ENCODE measurements at places on chromosomes 1 and 21.

- no peaks in the 10 kb centered on the region for H3K4me1 ChIP-seq
- no peaks in the 10 kb centered on the region for H3K36me3 ChIP-seq
- H3K27me3 ChIP-seq, result no peaks in the 10 kb centered on the region
- no peak overlapping the region for H3K4me3 ChIP-seq
Measured at GRCh38 chr1:94094469-94095111, 26.4 kb downstream of the ABCA4 start.

GRCh38 chr21:33854604-33855003, 61.0 kb downstream of the ATP5PO start:
- DNase-seq, result no peak
- H3K27ac ChIP-seq, result no peak overlapping the region
- H3K4me1 ChIP-seq, result no peaks in the 10 kb centered on the region
- H3K36me3 ChIP-seq, result no peaks in the 10 kb centered on the region
- H3K27me3 ChIP-seq, result no peaks in the 10 kb centered on the region

DNA sequence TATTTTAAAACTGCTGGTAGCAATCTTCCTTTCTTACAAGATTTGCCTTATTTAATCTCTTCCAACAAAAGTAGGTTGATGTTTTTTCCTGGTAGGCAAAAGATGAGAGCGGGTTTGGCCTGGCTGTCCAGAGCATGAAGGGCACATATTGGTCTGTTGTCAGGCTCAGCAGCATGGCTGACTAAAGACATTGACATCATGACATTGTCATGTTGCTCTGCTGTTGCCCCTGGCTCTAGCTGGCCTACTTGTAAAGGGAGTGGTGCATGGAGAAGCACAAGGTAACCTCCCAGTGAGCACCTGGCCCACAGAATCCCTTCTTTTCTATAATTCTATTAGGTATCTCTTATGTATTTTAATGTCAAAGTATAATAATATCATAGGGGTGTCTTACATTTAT, 23.6 kb downstream of the GNPAT start:
- peaks cover 57% of the 10 kb centered on the region for H3K36me3 ChIP-seq
- no peak overlapping the region for H3K4me3 ChIP-seq
- no peak overlapping the region for H3K27ac ChIP-seq
- H3K4me1 ChIP-seq, result no peaks in the 10 kb centered on the region
- H3K27me3 ChIP-seq, result no peaks in the 10 kb centered on the region

GRCh38 chr1:202264726-202265125, 71.1 kb downstream of the LGR6 start:
- no peak overlapping the region for H3K4me3 ChIP-seq
- DNase-seq, result no peak
- no peak overlapping the region for H3K27ac ChIP-seq
- peaks cover 3% of the 10 kb centered on the region for H3K27me3 ChIP-seq
- H3K4me1 ChIP-seq, result no peaks in the 10 kb centered on the region

DNA sequence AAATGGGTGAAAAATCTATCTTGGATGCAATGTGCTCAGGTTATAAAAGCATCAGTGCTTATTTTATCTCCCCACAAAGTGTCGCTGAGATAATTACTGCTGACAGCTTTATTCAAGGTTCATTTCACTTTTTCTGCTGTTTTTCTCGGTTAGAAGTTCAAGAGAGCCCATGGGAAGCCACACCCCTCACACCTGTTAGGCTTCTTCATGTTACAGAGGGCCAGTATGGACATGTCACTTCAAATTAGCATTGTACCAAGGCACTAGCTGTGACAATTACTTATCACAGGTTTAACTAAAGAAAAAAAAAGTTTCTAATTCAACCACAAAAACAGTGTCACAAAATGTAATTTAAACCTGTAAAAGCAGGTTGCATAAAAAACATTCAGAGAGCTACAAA, 187.3 kb upstream of the DMRTA2 start:
- H3K4me3 ChIP-seq, result no peak overlapping the region
- H3K36me3 ChIP-seq, result no peaks in the 10 kb centered on the region
- DNase-seq, result no peak
- H3K27me3 ChIP-seq, result no peaks in the 10 kb centered on the region
- H3K4me1 ChIP-seq, result no peaks in the 10 kb centered on the region

GRCh38 chr1:212759683-212760082, 31.9 kb downstream of the NSL1 start:
- peaks cover 1% of the 10 kb centered on the region for H3K4me1 ChIP-seq
- H3K27ac ChIP-seq, result no peak overlapping the region
- H3K27me3 ChIP-seq, result no peaks in the 10 kb centered on the region
- no peak overlapping the region for H3K4me3 ChIP-seq
- no peaks in the 10 kb centered on the region for H3K36me3 ChIP-seq

DNA sequence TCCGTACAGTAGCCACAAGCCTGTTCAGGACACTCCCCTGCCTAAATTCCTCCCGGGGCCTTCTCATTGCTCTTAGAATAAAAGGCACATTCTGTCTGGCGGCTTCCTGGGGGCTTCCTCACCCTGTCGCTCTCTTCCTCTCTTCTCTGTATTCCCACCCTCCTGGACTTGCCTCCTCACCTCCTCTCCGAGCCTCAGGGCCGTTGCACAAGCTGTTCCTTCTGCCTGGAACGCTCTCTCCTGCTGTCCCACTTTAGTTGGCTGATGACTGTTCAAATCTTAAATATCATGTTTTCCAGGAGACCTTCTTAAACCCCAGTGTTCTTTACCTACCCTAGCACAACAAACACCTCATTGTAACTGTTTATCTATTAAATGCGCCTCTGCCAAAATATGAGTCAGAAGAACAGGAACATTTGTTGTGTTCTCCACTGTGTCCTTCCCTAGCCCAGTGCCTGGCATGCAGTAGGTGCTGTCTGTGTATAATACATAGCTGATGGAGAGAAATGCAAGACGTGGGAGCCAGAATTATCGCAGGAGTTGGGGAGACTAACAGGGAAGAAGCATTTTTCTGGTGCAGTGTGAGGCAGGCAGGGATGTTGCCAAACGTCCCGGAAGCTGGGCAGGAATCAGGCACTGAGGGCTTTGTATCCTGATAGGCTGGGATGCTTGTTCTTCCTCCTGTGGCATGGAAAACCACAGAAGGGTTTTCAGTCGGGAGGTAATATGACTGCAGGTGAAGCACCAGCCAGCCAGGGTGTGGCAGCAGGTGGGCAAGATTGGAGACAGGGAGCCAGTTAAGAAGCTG, 24.1 kb upstream of the THRAP3 start:
- no peak for DNase-seq
- no peaks in the 10 kb centered on the region for H3K27me3 ChIP-seq
- H3K36me3 ChIP-seq, result no peaks in the 10 kb centered on the region

- H3K36me3 ChIP-seq, result no peaks in the 10 kb centered on the region
- no peaks in the 10 kb centered on the region for H3K4me1 ChIP-seq
- H3K4me3 ChIP-seq, result no peak overlapping the region
- H3K27me3 ChIP-seq, result no peaks in the 10 kb centered on the region
Measured at GRCh38 chr1:43602990-43603389, 47.0 kb upstream of the KDM4A start.

DNA sequence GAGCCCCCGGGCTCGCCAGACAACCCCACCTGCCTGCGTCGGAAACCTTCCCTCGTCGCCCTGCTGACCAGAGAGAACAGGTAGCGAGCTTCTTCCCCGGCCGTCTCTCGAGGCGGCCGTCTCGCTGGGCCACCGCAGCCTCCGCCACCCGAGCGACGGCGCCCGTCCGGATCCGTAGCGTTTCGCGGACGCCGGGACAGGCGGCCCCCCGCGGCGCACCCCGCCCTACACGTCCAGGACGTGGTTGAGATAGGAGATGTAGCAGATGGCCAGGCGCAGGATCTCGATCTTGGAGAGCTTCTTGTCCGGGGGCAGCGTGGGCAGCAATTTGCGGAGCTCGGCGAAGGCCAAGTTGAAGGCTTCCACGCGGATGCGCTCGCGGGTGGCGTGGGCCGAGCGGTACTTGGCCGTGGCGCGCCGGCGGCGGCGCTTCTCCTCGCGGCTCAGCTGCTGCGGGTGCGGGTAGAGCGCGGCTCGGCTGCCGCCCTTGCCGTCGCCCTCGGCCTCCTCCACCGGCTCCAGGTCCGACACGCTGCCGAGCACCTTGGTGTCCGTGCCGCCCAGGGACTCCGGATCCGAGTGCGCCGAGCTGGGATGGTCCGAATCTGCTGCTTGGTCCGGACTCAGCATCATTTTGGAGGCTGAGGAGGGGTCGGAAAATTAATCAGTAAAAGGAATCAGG, 3.0 kb downstream of the NHLH2 start:
- no peak overlapping the region for H3K4me3 ChIP-seq
- H3K27ac ChIP-seq, result no peak overlapping the region
- H3K27me3 ChIP-seq, result peaks cover 25% of the 10 kb centered on the region
- no peak for DNase-seq

DNA sequence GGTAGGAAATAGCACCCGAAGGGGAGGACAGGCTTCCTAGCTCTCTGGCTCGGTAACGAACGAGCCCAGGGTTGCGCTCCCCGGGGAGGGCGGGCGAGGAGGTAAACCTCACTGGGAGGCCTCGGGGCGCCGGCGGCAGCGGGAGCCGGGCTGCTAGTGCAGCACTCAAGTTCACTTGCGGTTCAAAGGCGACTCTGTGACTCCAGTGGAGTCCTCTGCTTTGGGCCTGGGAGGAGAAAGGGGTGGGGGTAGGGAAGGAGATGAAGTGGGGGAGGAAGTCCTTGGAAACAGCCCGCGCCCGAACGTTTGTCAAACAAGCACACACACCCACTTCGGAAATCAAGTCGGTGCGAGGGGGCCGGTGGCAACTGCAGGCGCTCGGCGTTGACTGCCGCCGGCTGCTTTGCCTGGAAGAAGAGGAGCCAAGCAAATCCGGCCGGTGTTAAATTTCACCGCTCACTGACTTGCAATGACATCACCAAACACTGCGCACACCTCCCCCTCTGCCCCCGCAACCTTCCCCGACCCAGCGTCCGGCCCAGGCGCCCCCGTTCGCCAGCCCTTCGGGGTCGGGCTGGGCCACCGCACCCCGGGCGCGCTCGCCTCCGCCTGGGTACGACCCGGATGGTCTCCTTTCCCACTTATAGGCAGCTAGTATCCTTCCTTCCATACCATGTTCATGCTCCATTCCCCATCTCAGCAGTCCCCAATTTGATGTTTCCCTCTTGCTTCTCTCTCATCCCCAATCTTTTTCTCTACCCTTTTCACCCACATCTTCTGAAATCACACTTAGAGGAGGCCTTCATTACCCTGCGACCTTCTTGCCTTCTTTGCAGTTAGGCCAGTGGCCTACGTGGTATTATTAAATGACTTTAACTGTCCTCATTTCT, at the start of gene COL24A1:
TSS of gene COL24A1 (minus strand) at position 207 of the 890 bp plus-strand sequence. CDS start 376 bp downstream, outside the sequence.
- no peak within 1 kb of the TSS for H3K4me3 ChIP-seq
- H3K4me1 ChIP-seq, result no peaks in the 10 kb centered on the region
- no peak within 1 kb of the TSS for H3K27ac ChIP-seq

- H3K27me3 ChIP-seq, result no peaks in the 10 kb centered on the region
- H3K4me3 ChIP-seq, result no peak overlapping the region
- no peaks in the 10 kb centered on the region for H3K4me1 ChIP-seq
- no peaks in the 10 kb centered on the region for H3K36me3 ChIP-seq
Measured at GRCh38 chr1:95699149-95699953, 465.3 kb downstream of the RWDD3 start.

DNA sequence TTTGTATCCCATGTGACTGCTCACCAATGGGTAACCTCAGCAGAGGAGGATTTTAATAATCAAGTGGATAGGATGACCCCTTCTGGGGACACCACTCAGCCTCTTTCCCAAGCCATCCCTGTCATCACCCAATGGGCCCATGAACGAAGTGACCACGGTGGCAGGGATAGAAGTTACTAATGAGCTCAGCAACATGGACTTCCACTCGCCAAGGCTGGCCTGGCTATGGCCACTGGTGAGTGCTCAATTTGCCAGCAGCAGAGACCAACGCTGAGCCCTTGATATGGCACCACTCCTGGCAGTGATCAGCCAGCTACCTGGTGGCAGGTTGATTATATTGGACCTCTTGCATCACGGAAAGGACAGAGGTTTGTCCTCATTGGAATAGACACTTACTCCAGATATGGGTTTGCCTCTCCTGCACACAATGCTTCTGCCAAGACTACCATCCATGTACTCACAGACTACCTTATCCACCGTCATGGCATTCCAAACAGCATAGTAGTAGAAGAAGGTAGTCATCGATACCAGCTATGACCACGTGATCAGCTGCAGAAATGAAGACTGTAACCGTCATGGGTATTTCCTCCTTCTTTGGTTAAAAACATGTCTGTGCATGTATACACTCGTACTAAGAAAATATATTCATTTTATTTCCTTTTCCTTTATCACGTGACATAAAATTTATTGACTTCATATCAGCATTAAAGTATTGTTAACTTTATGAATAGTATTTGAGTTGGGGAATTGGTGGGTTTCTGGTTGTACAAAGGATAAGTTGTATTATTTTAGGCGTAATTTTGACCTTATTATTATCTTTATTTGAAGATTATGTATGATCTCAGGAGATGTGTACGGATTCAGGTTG, 562.6 kb downstream of the PTPRU start:
- H3K4me1 ChIP-seq, result no peaks in the 10 kb centered on the region
- H3K36me3 ChIP-seq, result no peaks in the 10 kb centered on the region
- H3K27me3 ChIP-seq, result no peaks in the 10 kb centered on the region
- no peak for DNase-seq
- no peak overlapping the region for H3K27ac ChIP-seq

GRCh38 chr1:165279882-165280281, 76.6 kb downstream of the LMX1A start:
- no peaks in the 10 kb centered on the region for H3K27me3 ChIP-seq
- no peak overlapping the region for H3K27ac ChIP-seq
- H3K36me3 ChIP-seq, result no peaks in the 10 kb centered on the region
- DNase-seq, result no peak

- H3K4me3 ChIP-seq, result no peak overlapping the region
- H3K4me1 ChIP-seq, result peaks cover 36% of the 10 kb centered on the region
- DNase-seq, result no peak
- H3K27ac ChIP-seq, result no peak overlapping the region
Measured at GRCh38 chr21:46562964-46563607, 41.8 kb downstream of the S100B start.

DNA sequence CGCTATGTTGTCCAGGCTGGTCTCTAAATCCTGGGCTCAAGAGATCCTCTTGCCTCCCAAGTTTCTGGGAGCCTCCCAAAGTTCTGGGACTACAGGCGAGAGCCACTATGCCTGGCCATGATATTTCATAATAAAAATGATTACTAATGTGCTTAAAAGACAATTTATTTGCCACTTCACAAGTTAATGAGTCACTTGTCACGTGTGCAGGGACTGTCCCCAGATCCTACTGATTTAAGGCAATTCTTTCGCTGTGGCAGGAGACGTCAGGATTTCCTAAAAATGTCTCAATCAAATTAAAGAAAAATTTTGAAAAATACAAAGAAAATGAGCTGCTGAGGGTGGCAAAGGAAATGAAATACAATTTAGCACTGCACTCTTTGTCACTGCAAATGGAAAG, 43.5 kb downstream of the B3GALNT2 start:
- H3K27me3 ChIP-seq, result no peaks in the 10 kb centered on the region
- H3K4me3 ChIP-seq, result no peak overlapping the region

- H3K4me3 ChIP-seq, result no peak overlapping the region
- no peak overlapping the region for H3K27ac ChIP-seq
- H3K36me3 ChIP-seq, result no peaks in the 10 kb centered on the region
- no peak for DNase-seq
Measured at GRCh38 chr21:35968564-35968963, 91.8 kb downstream of the SETD4 start.
